ENCODE measurements at places on chromosomes 5 and 9.

GRCh38 chr9:124272979-124273378 is 15.2 kb downstream of the NEK6 start:
- no peak for DNase-seq

- no peak for DNase-seq
These were observed 69.8 kb downstream of the CMYA5 start for GRCh38 chr5:79759436-79759835.

DNA sequence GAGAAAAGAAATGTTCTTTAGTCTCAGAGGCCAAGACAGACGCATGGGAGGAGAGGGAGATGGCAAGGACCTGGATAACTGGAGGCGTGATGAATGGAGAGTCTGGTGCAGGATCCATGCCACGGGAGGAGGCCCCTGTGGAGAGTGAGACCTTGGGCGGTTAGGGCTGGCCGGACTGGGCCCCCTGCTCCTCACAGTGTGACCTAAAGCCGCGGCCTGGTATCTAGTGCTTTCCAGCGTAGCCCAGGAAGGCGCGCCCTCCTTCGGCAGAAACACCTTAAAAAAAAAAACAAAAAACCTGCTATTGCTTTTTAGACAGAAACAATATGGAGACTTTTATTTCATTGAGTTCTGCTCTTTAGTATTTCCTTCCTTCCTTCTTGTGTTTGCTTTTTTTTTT is 33.1 kb downstream of the SCGB3A1 start:
- DNase-seq, result no peak

GRCh38 chr5:166058660-166059059 is 2232.8 kb upstream of the WWC1 start:
- DNase-seq, result peak; percentile 83

DNA sequence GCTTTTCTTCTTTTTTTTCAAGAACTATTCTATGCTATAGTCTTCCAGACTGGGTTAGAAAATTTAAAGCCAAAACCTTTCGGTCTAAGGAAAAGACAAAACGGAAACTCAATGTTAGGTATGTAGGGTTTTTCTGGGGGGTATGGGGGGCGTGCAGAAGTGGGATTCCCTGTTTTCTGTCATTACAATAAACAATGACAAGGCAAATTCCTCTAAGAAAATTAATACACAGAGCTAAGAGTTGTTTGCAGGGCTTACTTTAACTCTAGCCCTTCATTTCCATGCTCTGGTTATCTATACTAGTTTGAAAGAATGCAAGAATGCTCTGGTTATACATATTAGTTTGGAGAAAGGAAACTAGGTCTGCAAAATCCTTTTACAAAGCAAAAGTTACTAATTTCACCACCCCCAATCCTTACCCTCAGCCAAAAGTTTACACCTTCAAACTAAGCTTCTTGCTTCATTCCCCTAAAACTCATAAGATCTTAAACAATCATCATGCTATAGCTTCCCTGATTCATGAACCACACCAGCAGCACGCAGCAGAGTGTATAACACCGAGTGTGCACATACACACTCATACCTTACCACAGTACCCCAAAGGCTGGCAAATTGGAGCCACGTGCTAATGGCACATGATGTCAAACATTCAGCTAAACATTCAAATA is 89.1 kb upstream of the NR5A1 start:
- DNase-seq, result no peak

GRCh38 chr5:17482790-17483189 is 15.2 kb upstream of the TAF11L2 start:
- no peak for DNase-seq

GRCh38 chr9:34992376-34992951 is 2.9 kb downstream of the DNAJB5 start:
- DNase-seq, result no peak

DNA sequence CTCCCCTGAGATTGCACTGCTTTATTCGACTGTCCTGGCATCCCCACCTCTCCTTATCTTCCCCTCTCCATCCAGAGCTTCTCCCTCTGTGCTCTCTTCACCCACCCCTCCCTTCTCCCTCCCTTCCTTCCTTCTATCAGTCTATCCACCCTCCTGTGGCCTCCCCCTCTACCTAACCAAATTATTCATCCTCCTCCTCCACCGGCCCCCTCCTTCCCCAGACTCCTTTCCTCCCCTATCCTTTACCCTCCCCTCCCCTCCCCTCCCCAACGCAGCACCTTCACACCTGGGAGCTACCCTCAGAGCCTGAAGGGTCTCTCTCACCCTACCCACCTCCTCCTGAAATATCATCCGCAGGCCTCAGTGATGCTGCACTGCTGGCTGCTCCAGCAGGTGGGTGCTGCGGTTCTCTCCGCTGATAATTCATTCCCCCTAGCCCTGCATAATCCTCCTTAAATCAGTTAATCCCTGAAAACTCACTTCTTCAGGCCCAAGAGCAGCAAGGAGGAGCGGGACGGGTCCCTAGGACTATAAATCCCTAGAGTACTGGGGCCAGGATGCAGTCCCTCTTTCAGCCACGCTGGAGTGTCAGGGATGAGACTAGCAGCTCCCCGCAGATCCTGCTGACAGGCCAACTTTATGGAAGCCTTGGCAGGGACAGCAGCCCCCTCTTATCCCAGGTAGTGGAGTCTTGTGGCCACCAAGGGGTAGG is 97.8 kb downstream of the PCDH1 start:
- peak; percentile 84 for DNase-seq

GRCh38 chr9:2257248-2257929 is 242.2 kb downstream of the SMARCA2 start:
- no peak for DNase-seq

- no peak for DNase-seq
These were observed 30.7 kb upstream of the CORO2A start for GRCh38 chr9:98222885-98223691.

DNA sequence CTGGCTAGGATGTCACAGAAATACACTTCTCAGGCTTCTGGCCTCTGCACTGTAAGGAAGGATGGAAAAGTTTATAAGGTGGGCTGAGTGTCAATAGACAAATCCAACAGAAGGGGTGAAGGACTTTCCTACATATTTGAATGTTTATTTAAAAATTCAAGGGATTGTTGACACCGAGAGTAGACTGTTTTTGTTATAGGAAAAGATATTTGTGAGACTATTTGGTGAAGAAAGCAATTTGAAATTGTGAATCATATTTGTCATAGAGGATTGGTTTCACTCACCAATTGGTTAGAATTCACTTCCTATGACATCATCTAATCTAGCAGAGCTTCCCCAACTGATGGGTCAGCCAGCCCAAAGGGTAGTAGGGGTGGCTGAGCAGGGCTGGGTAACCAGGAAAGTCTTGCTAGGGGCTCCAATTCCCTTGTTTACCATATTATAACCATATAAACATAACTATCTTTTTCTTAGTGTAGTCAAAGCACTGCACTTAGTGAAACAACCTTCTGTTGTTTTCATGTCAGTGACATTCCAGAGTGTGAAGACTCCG is 14.9 kb upstream of the MEGF10 start:
- no peak for DNase-seq

GRCh38 chr5:150402901-150403342 is 9.8 kb downstream of the CD74 start:
- no peak for DNase-seq

- peak; percentile 3 for DNase-seq
These were observed 230.9 kb downstream of the FAM114A2 start for GRCh38 chr5:153807801-153808200.

- DNase-seq, result no peak
These were observed 130.8 kb downstream of the ARHGAP26 start for GRCh38 chr5:142900927-142901326.

DNA sequence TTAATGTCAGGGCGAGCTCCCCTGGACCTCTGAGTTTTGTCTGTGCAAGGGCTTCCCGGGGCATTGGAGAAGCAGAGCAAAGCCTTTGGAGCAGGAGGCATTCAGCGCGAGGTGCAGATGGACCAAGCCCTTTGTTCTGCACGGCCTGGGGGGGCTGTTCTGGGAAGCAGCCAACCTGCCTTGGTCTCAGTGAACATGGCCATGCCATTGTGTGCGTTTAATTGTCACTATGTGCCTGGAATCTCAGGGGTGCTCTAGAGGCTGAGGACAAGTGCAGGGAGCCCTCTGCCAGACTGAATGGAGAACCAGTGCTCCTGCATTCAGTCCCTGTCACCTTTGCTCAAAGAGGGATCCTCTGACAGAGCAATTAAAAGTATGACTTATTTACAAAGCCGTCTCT is 329.4 kb downstream of the IRX1 start:
- no peak for DNase-seq

- peak; percentile 19 for DNase-seq
These were observed 107.6 kb downstream of the PLPP1 start for GRCh38 chr5:55427157-55427556.

- no peak for DNase-seq
These were observed 17.5 kb downstream of the IRF1 start for GRCh38 chr5:132473019-132473531.

DNA sequence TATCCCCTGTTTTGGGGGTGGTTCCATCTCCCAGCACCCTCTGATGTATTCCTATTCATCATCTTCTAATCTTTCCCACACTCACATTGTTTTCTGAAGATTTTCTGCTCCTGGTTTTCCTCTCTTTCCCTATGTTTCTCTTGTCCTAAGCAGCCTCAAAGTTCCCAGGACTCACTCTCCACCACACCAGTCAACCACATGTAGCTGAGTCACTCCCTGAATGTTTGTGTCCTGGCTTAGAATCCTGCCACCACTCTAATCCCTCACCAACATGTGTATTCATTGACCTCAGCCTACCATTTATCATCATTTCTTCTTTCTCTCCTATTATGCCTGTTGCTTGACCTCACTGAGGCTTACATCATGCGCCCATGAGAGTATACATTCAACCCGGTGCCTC is 282.4 kb upstream of the ADAMTS16 start:
- no peak for DNase-seq

DNA sequence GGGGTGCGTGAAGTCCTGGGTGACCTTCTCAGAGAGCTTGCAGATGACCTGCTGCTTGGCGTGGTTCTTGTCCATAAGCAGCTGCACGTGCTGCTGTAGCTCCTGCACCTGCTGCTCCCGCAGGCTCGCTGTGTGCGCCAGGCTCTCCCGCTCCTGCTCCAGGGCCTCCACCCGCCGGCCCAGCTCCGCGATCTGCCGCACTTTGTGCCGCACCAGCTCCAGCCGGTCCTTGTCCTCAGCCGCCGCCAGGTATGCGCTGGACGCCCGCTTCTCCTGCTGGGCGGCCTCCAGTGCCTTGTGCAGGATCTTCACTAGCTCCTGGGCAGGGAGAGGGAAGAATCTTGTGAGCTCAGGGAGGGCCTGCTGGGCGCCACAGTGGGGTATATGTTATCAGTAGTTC is 28.5 kb upstream of the CORO2A start:
- DNase-seq, result no peak

DNA sequence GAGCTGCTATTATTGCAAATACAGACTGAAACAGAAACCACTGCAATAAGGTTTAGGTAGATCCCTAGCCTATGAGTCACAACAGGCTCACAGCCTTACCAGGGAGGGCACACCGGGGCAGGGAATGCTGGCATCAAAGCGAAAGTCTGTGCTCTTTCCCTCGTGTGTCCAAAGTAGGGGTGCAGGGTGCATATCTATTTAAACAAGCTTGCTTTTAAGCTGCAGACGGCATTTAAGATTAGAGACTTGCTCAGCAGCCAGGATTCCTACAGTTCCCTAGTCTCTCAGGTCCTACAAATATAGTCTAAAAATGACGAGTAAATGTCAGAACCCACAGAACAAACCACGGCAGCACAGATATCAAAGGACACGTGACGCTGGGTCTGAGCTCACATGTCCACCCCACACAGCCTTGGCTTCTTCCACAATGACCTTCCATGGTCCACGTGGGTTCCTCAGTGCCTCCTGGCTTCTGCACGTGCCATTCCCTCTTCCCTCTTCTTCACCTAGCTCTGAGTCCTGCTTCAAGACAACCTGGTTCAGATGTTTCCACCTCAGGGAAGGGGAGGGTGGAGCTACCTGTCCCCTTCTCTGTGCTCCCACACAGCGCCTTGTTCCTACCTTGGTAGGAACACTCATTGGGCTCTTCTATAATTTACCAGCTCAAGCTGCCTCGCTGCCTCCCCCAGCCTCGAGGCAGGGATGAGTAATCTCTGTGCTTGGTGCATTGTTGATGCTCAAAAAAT is 193.2 kb downstream of the MAPKAP1 start:
- DNase-seq, result no peak

GRCh38 chr9:33287087-33287490 is 3.2 kb upstream of the NFX1 start:
- DNase-seq, result peak; percentile 68

- peak; percentile 90 for DNase-seq
These were observed 97.8 kb downstream of the MPDZ start for GRCh38 chr9:13181652-13182051.

GRCh38 chr9:76510041-76510440 is 51.1 kb downstream of the GCNT1 start:
- no peak for DNase-seq

DNA sequence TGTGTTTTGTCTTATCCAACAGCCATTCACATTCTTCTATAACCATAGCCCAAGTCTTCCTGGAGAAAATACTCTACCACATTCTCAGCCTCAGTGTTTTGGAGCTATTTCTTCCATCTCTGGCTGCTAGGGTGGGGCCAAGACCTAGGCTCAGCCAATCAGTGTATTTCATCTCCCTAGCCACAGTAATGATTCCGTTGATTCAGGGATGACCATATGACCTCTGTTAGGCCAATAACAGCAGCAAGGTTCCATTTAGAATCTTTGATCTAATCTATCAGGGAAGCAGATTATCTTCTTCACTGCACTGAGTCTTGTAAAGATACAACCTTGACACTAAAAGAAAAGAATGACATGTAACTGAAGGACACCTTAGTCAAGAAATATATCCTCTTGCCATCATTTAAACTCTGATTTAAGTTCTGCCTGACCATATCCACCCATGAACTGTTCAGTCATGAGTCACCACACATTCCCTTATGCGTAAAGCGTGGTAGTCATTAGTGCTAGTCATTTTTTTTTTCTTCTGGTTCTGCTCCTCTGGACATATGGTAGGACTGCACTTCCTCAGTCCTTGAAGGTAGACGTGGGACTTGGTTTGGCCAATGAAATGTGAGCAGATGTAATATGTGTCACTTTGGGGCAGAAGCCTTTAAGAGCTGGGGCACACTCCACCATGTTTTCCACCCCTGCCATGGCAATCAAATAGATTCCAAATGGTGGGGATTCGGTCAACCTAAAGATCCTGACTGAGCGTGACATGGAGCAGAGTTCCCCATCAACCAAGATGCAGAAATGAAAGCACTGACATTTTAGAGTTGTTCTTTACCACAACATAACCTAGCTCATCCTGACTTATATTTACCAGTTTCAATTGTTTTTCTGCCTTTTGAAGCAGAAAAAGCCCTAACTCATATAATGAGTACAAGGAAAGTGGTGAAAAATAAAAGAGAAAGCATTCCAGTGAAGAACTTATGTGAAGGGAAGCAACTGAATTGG is 12.7 kb upstream of the PRELID2 start:
- DNase-seq, result no peak

DNA sequence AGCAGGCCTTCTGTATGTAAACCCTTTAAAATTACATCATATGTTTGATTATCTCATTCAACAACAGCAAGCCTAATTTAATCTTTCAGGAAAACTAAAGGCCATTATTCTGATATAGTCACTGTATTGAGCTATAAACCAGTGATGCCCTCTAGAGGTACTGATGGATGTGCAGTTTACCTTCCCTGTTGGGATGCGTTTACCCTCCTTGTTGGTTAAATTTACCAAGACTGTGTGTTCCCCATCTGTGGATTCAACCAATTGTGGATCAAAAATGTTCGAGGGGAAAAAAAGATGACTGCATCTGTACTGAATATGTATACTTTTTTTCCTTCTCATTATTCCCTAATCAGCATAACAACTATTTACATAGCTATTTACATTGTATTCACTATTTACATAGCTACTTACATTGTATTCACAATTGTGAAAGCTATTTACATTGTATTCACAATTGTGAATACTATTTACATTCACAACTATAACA is 3.7 kb upstream of the BAAT start:
- peak; percentile 24 for DNase-seq

GRCh38 chr5:142701673-142702311 is 15.9 kb upstream of the FGF1 start:
- DNase-seq, result no peak

Measured in NCI-H82 (cell line).